ENCODE measurements at places on chromosomes 3 and 15.

- no peak for DNase-seq
These were observed 41.3 kb upstream of the ROBO1 start for GRCh38 chr3:79809106-79809505.

GRCh38 chr15:29172742-29173725 is 96.6 kb downstream of the NSMCE3 start:
- DNase-seq, result no peak

DNA sequence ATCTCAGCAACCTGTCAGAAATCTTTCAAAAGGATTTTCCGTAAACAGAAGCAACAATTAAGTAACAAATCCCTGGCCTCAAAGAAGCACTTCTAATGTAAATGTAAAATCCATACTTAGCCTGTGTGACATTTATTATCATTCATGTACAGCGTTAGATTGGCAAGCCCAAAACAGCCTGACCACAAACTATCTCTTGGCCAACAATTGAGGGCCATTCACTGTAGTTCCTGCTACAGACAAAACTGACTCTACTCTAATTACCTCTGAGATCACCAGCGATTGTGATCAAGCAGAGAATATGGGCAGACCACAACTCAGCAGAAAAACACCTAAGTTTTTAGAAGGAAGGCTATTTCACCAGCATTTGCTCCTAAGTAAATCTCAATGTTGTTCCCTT is 9.2 kb downstream of the SHQ1 start:
- DNase-seq, result no peak

DNA sequence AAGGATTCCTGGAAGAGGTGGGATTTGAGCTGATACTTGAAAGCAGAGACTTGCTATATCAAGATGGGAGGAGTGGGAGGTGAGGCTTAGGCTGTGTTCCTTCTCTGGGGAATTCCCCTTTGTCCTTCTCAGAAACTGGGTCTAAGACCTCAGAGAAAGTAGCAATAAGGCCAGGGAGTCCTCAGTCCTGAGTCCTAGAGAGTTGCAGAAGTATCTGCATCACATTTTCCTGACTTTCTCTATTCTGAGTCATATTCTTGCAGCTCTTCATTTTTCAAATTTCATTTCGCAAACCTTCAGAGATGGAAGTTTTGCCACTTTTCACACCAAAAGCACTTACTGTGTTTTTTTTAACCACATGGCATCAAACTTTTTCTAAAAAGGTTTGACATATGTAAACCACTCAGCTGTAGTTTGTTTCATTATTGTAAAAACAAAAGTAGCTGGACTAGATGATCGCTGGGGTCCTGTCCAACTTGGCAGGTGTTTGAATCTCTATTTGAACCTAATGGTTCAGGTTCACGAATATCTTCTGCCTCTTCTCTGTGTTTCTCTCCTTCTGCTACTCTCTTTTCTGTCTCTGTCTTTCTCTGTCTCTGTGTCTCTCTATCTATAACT is 21.3 kb downstream of the COLQ start:
- DNase-seq, result no peak

GRCh38 chr3:73007992-73008712 is 11.5 kb downstream of the PPP4R2 start:
- no peak for DNase-seq

- no peak for DNase-seq
These were observed 594 bp upstream of the ICE2 start for GRCh38 chr15:60479361-60480110.

DNA sequence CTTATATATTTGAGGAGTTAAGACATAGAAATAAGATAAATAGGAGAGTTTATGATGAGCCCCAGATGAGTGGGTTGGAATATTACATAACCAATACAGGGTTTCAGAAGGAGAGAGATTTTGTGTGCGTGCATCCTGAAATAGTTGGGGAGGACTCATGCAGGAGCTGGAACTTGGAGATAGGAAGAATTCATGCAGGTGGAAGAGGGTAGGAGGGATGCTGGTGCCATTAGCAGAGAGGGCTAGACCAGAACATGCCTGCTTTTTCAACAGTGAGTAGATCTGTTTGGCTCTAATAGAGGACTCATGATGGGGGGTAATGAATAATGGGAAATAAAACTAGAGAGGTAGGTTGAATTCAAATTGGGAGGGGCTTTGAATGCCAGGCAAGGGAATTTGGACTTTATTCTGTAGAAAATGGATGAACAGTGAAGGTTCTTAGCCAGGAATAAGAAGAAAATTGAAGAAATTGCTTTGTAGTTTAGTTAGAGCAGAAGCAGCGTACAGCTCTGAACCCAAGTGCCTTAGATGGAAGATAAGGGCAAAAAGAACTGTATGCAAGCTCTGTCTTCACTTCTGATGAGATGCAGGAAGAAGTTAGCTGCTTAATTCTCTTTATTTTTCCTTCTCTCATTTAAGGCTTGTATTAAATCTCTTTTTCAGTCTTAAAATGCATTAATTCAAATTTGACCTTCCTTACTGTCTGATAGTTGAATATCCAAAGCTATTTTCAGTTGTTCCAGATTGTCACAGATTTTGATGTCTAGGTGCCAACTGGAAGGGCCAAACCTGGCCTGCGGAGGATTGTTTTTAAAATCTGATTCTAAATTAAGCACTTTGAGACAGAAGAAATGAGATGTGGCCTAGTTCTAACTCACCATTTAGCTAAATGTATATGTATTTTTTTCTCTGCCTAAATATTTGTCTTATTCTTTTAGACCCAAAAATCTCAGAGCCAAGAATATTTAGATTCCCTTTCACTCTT is 86.3 kb downstream of the PPM1L start:
- DNase-seq, result no peak

Measured in upper lobe of left lung (tissue), 6 donors.